ENCODE measurements at places on chromosomes 5 and 9.
A peak's percentile ranks its signal among the peaks of the same experiment; 100 is the strongest.

- DNase-seq: peak; percentile 74
Measured at GRCh38 chr9:92716557-92716956, 46.6 kb upstream of the IPPK start.

DNA sequence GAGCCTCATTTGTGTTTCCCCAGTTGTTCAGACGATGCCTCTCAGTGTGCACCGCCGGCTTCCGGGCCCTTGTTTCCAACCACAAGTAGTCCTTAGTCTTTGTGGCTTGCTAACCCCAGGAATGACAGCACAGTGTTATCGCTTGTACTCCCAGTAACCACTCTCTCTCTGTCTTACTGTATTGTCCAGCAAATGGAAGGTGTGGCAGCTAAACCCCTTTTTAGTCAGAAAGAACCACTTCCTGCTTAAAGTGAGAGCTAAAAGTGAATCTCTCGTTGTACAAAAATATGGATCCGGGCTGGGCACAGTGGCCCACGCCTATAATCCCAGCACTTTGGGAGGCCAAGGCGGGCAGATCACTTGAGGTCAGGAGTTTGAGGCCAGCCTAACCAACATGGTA, 61.3 kb downstream of the ENC1 start:
- DNase-seq: peak; percentile 24

- no peak for DNase-seq
Measured at GRCh38 chr9:111838439-111838838, 43.7 kb upstream of the SHOC1 start.

- no peak for DNase-seq
Measured at GRCh38 chr5:109786206-109786855, 96.6 kb downstream of the MAN2A1 start.

GRCh38 chr5:120155873-120156272, 308.2 kb upstream of the PRR16 start:
- DNase-seq: no peak

GRCh38 chr5:82785456-82785855, 291.7 kb downstream of the TMEM167A start:
- no peak for DNase-seq

DNA sequence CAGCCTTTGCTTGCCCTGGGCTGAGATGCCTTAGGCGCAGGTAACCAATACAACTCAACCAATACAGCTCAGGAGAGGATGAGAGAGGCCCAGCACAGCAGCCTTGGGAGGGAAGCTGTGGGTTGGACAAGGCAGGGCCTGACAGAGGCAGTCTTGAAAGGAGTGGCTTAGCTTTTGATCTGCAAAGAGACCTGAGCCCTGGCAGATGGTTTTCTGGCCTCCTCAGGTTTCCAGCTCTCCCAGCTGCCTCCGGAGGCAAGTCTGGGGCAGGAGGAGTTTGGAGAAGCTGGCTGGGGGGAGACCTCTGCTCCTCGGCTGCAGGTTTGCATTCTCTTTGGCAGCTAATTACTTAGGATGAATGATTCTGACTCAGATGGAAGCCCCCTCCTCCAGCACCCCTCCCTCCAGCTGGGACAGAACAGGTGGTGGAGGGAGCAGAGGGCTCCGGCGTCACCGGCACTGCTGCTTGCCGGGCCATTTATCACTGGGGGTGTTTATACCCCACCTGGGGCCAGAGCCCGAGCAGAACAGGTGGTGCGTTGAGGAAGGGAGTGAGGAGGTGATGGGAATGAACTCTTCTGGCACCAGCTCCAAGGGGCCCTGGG, 50.8 kb downstream of the TSPAN17 start:
- DNase-seq: no peak

GRCh38 chr5:150567031-150567717, 59.2 kb downstream of the NDST1 start:
- no peak for DNase-seq

DNA sequence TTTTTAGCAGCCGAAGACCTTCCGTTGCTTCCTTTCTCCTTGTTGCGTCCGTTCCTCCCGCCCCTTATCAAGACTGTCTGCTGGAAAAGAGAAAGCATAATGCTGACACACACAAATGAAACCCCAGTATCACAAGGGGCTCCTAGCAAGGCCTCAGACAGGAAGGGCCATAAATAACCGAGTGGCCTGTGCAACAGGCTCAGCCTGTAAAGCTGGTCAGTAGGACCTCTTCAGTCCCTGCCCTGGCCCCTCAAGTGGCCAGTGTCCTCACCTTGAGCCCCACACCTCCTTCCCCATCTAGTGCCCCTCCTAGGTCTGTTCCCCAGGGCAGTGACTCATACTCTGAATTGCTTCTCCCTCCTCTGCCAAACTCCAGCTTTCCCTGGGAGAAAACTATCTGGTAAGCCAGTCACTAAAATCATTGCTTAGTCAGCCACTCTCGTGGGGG, 174.6 kb upstream of the IL12B start:
- DNase-seq: no peak
